H1 (cell line): ENCODE measurements at places on chromosomes 2 and 18. TPM values are rescaled to one million over a fixed set of nuclear protein-coding genes. Genes with fewer than 3 reads are reported as not detected.

MALL gene
- 3.6 and 3.9 TPM in 2 replicates for total RNA-seq

MYO1B gene
- total RNA-seq = 55.5 and 61.2 TPM in 2 replicates

DNA sequence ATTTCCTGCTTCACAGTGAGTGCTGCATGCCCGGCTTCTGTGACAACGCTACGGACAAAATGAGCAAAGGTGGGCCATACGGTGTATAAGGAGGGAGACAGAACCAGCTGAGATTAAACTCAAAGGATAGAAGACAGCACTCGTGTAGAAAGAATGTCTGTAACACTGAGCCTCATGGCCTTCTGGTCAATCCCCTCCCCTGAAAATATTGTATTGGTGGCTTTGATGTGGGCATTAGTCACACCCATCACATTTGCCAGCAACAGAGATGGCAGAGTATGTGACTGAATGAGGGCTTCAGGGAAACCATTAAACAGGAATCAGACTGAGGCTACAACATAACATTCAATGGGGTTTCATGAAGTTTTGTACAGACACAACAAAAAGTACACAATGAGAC, 287.8 kb upstream of the CCDC68 start:
- no peak for DNase-seq
- H3K4me1 ChIP-seq = no peaks in the 10 kb centered on the region
- H3K27ac ChIP-seq = no peak overlapping the region; the same call in 1 of the 2 replicates
- H3K4me3 ChIP-seq = no peak overlapping the region
- peaks cover 3% of the 10 kb centered on the region for H3K36me3 ChIP-seq

- peak; percentile 13 for DNase-seq
- peaks cover 3% of the 10 kb centered on the region for H3K4me1 ChIP-seq
- H3K36me3 ChIP-seq = no peaks in the 10 kb centered on the region
- peak overlapping the region; percentile 51; the same call in 1 of the 2 replicates for H3K27ac ChIP-seq
- no peak overlapping the region for H3K4me3 ChIP-seq
These were observed 30.0 kb downstream of the FBXO36 start for GRCh38 chr2:229952256-229952835.

WBP1 gene
- total RNA-seq = 51.4 and 57.2 TPM in 2 replicates

GRCh38 chr2:22282916-22283315, 1102.1 kb upstream of the KLHL29 start:
- no peaks in the 10 kb centered on the region for H3K36me3 ChIP-seq
- no peak overlapping the region for H3K27ac ChIP-seq
- no peak overlapping the region for H3K4me3 ChIP-seq
- H3K4me1 ChIP-seq = no peaks in the 10 kb centered on the region
- no peaks in the 10 kb centered on the region for H3K27me3 ChIP-seq
- DNase-seq = no peak

DNA sequence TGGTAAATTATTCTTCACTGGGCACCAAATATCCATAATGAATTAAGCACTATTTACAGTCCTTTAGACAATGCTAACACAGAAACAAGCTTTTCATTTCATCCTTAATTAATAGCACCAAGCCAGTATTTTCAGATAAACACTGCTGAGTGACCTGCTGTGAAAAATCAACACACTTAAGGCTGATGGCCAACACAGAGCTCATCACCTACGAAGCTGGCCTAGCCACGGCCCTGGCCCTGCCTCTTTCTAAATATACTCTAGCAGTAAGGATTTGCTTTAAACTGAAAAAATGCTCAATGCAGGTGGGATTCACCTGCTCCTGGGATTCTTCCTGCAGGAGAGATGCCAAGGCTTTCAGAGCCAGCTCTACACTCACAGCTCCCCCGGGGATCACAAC, 18.4 kb downstream of the CYB5A start:
- DNase-seq = no peak
- H3K36me3 ChIP-seq = no peaks in the 10 kb centered on the region
- H3K4me1 ChIP-seq = no peaks in the 10 kb centered on the region; the same call in none of the 2 replicates
- no peaks in the 10 kb centered on the region for H3K27me3 ChIP-seq
- H3K27ac ChIP-seq = no peak overlapping the region

- no peaks in the 10 kb centered on the region for H3K36me3 ChIP-seq
- no peak overlapping the region for H3K4me3 ChIP-seq
- H3K27me3 ChIP-seq = no peaks in the 10 kb centered on the region
- H3K4me1 ChIP-seq = no peaks in the 10 kb centered on the region
These were observed 7.5 kb upstream of the YPEL5 start for GRCh38 chr2:30139131-30139870.

TIMM21 gene
- 43.8 and 46.3 TPM in 2 replicates for total RNA-seq

DNA sequence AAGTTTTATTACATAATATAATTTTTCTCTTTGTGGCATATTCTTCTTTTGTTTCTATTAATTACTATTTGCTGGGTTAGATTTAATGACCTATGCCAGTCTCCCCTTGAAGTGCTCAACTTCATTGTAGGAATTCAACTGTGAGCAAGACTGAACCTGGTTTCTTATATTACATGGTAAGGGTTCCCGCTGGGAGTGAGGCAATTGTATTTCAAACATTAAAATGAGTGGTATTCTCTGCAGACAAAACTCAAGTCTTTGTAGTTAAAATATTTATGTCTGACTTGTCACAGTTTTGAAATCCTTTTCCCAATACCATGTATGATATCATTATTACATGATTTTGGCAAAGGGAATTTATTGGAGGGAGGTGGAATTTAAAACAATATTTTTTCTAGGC, 278.7 kb downstream of the GULP1 start:
- no peak overlapping the region for H3K4me3 ChIP-seq
- no peaks in the 10 kb centered on the region for H3K27me3 ChIP-seq
- no peaks in the 10 kb centered on the region for H3K4me1 ChIP-seq

C2orf80 gene
- total RNA-seq = 1.1 and 1.3 TPM in 2 replicates

DNA sequence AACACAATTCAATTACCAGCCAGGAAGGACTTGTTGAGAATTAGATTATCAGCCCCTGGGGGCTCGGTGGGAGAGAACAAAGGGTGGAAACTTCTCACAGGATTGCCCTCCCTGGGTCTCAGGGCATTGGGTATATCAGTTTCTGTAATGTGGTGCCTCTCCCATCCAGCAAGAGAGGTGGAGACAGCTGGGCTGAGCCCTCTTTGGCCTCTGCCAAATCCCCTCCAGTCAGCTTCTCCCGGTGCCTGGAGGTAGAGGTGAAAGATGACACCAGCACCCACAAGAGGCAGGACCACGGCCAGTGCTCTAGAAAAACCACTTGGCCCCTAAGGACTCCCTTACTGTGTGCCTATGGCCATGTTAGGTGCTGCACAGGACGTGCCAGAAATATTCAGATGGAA, 179.7 kb downstream of the HAUS1 start:
- no peaks in the 10 kb centered on the region for H3K27me3 ChIP-seq
- H3K27ac ChIP-seq = no peak overlapping the region
- H3K4me1 ChIP-seq = peaks cover 5% of the 10 kb centered on the region
- no peaks in the 10 kb centered on the region for H3K36me3 ChIP-seq
- H3K4me3 ChIP-seq = no peak overlapping the region
- DNase-seq = no peak

GRCh38 chr2:100013892-100014677, 128.3 kb downstream of the AFF3 start:
- no peak overlapping the region for H3K4me3 ChIP-seq
- no peaks in the 10 kb centered on the region for H3K4me1 ChIP-seq
- no peaks in the 10 kb centered on the region for H3K27me3 ChIP-seq
- H3K36me3 ChIP-seq = no peaks in the 10 kb centered on the region
- peak; percentile 25 for DNase-seq
- H3K27ac ChIP-seq = no peak overlapping the region

- peak; percentile 87 for DNase-seq
- peaks cover 7% of the 10 kb centered on the region for H3K4me1 ChIP-seq
- H3K27me3 ChIP-seq = peaks cover 2% of the 10 kb centered on the region
- no peaks in the 10 kb centered on the region for H3K36me3 ChIP-seq
- no peak overlapping the region for H3K27ac ChIP-seq
- peak overlapping the region; percentile 50 for H3K4me3 ChIP-seq
These were observed 230.9 kb upstream of the SMAD2 start for GRCh38 chr18:48161191-48161910.

GRCh38 chr2:132478461-132479105, 62.0 kb downstream of the GPR39 start:
- H3K27ac ChIP-seq = no peak overlapping the region
- H3K4me3 ChIP-seq = no peak overlapping the region
- H3K27me3 ChIP-seq = no peaks in the 10 kb centered on the region
- no peak for DNase-seq
- no peaks in the 10 kb centered on the region for H3K36me3 ChIP-seq
- no peaks in the 10 kb centered on the region for H3K4me1 ChIP-seq

GRCh38 chr2:16365366-16365765, 300.3 kb downstream of the CYRIA start:
- no peaks in the 10 kb centered on the region for H3K27me3 ChIP-seq
- H3K4me3 ChIP-seq = no peak overlapping the region
- H3K36me3 ChIP-seq = no peaks in the 10 kb centered on the region
- no peak overlapping the region for H3K27ac ChIP-seq

DNA sequence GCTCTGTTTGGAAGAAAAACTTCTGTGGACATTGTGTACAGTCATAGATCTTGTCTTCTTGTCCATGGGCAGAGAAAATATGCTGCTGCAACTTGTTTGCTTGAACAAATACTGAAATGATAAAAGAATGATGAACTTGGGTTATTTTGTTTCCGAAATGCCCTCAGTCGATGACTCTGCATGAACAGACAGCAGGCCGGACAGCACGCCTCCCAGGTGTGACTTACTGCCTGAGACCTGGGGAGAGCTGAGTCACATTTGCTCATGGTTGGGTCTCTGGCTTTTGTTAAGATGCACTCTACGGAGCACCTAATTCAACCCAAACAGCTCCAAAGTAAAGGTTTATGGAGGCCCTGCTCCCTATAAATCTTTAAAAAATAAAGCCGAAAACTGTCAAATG, 262.5 kb downstream of the ZNF521 start:
- no peaks in the 10 kb centered on the region for H3K4me1 ChIP-seq
- no peak overlapping the region for H3K4me3 ChIP-seq
- H3K27me3 ChIP-seq = no peaks in the 10 kb centered on the region
- DNase-seq = no peak

GRCh38 chr2:101151146-101151858, at the start of gene TBC1D8:
TBC1D8 (minus strand) TSS chr2:101151382; CDS start chr2:101151253, 129 bp downstream.
- DNase-seq = peak; percentile 89
- H3K27ac ChIP-seq = no peak within 1 kb of the TSS
- H3K36me3 ChIP-seq = no peaks in the 10 kb centered on the region
- H3K4me1 ChIP-seq = peaks cover 11% of the 10 kb centered on the region
- peaks cover 4% of the 10 kb centered on the region for H3K27me3 ChIP-seq

GRCh38 chr2:188582211-188582610, 290.5 kb downstream of the GULP1 start:
- no peaks in the 10 kb centered on the region for H3K4me1 ChIP-seq
- H3K4me3 ChIP-seq = no peak overlapping the region
- H3K27ac ChIP-seq = no peak overlapping the region

GRCh38 chr2:68926796-68927195, 25.9 kb downstream of the GKN2 start:
- DNase-seq = no peak
- H3K27me3 ChIP-seq = no peaks in the 10 kb centered on the region
- H3K27ac ChIP-seq = no peak overlapping the region
- no peak overlapping the region for H3K4me3 ChIP-seq
- H3K36me3 ChIP-seq = no peaks in the 10 kb centered on the region

DNA sequence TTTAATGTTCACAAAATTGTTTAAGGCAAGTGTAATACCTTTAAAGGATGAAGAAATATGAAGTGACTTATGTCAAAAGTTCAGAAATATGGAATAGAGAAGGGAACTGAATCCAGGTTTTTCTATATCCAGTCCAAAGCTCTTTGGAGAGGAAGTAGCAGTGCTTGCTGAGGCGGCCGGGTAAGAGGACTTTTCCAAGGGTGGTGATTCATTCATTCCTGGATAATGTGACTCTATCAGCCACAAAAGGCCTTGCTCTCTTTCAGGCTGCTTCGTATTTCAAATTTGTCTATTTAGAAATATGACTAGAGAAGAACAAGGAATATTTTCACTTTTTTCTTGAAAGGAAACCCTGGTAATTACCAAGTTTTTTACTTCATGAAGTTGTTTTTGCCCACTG, 830.1 kb upstream of the ZEB2 start:
- H3K27me3 ChIP-seq = no peaks in the 10 kb centered on the region
- no peak for DNase-seq
- H3K4me1 ChIP-seq = no peaks in the 10 kb centered on the region
- H3K36me3 ChIP-seq = no peaks in the 10 kb centered on the region
- H3K27ac ChIP-seq = no peak overlapping the region
- no peak overlapping the region for H3K4me3 ChIP-seq

DNA sequence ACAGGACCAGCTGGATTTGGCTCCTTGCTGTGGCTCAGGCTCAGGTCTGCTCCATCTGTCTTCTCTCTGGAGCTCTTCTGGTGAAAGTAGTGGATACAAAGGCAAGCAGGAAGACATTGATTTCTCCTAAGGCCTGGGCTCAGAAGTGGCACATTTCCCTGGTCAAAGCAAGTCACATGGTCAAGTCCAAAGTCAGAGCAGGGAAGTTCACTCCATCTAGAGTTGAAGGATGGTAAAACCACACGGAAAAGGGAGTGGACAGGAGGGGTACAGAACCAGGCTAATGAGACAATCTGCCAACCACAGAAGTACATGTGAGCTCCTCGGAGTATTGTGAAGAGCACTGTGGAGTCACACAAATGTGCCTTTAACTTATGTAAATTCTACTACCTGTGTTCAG, 66.1 kb downstream of the MARCO start:
- no peaks in the 10 kb centered on the region for H3K36me3 ChIP-seq
- no peak for DNase-seq
- peaks cover 4% of the 10 kb centered on the region for H3K27me3 ChIP-seq
- no peaks in the 10 kb centered on the region; the same call in 1 of the 2 replicates for H3K4me1 ChIP-seq

PCARE gene
- not detected in 2 replicates for total RNA-seq

AMER3 gene
- 0.19 and 0.55 TPM in 2 replicates for total RNA-seq

DNA sequence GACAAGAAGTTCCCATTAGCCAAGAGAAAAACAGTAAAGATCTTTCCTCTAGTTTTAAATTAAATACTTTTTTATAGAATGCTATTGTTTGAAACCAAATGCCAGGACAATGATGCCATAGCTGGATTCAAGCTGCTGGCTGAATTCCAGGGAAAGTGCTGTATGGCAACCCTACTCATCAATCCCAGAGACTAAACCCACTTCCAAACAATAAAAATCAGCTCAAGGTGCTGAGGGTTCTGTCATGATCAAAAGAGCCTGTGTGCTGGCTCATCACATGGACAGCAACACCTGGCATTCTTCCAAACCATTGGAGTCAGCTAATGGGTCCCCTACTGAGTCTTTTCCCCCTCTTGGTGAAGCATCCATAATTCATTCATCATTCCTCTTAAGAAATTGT, 53.7 kb upstream of the PARD3B start:
- no peak for DNase-seq
- no peak overlapping the region for H3K27ac ChIP-seq
- H3K27me3 ChIP-seq = no peaks in the 10 kb centered on the region
- H3K4me1 ChIP-seq = no peaks in the 10 kb centered on the region
- no peak overlapping the region for H3K4me3 ChIP-seq

DNA sequence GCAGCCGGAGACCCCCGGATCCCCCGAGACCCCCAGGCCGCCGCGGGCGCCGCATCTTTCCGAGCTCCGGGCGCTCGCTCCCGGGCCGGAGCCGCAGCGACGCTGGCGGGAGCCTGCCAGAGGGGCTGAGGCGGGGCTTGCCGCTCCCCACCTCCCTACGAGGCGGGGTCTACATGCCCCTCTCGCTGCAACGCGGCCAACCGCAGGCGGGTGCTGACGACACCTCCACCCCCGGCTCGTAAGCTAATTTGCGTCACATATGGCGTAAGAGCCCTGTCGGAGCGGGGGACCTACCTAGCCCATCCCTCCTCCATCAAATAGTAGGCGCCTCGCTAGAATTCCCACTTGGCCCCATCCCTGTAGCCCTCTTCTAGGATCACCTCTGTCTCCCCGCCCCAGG, at the start of gene PTPRN:
Gene PTPRN (minus strand): TSS at position 124 of the 400 bp plus-strand sequence. CDS start 69 bp downstream, at position 55.
- no peak within 1 kb of the TSS for H3K27ac ChIP-seq
- no peak for DNase-seq
- H3K4me3 ChIP-seq = peak within 1 kb of the TSS; percentile 74
- H3K27me3 ChIP-seq = peaks cover 14% of the 10 kb centered on the region; the same call in 1 of the 2 replicates
- no peaks in the 10 kb centered on the region for H3K36me3 ChIP-seq
